ENCODE measurements at places on chromosomes 5 and 9.
A peak's percentile ranks its signal among the peaks of the same experiment; 100 is the strongest.

DNA sequence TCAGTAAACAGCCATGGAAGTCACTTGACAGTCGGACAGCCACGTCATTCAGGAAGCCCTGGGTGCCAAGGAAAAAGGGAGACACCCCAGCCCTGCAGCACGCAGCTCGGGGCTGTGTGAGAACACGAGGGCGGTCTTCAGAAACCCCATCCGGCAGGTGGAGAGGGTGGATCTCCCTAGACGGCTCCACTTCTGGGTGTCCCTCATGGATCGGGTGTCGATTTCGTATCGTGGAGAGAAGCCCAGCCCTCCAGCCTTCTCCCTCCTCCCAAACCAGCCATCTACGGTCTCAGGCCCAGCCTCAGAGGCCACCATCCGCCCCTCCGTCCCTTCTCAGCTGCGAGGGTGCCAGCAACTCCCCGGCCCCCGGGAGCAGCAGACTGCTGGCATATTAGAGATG lies 65.5 kb upstream of the BARHL1 start:
- DNase-seq, result no peak
- no peaks in the 10 kb centered on the region for H3K4me1 ChIP-seq
- H3K27ac ChIP-seq, result no peak overlapping the region
- no peak overlapping the region for H3K4me3 ChIP-seq
- H3K36me3 ChIP-seq, result no peaks in the 10 kb centered on the region
- H3K27me3 ChIP-seq, result peaks cover 43% of the 10 kb centered on the region

- peak; percentile 74 for DNase-seq
- H3K27me3 ChIP-seq, result no peaks in the 10 kb centered on the region
- peak overlapping the region; percentile 93 for H3K27ac ChIP-seq
- H3K4me1 ChIP-seq, result peaks cover 82% of the 10 kb centered on the region
- no peaks in the 10 kb centered on the region for H3K36me3 ChIP-seq
These were observed 8.7 kb upstream of the ERAP1 start for GRCh38 chr5:96816411-96816939.

DNA sequence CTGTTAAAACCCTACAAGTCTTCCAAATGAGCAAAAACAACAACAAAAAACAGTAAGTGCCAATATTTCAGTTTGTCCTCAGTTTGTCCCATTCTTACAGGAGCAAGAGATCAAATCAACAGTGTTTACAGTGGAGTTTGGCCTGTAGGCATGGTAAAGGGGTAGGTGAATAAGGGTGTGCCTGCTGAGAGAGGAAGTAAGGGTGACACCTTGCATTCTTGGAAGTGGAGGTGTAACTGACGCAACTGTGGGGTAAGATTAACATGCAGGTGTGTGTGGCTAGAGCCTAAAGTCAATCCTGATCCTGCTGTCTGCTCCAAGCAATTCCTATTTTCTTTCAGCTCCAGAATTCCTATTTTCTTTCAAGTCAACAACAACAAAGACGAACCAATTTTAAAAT lies 43.4 kb downstream of the PFDN1 start:
- peak overlapping the region; percentile 11 for H3K4me3 ChIP-seq
- H3K4me1 ChIP-seq, result peaks cover 66% of the 10 kb centered on the region
- peaks cover 54% of the 10 kb centered on the region for H3K36me3 ChIP-seq
- no peaks in the 10 kb centered on the region for H3K27me3 ChIP-seq

DNA sequence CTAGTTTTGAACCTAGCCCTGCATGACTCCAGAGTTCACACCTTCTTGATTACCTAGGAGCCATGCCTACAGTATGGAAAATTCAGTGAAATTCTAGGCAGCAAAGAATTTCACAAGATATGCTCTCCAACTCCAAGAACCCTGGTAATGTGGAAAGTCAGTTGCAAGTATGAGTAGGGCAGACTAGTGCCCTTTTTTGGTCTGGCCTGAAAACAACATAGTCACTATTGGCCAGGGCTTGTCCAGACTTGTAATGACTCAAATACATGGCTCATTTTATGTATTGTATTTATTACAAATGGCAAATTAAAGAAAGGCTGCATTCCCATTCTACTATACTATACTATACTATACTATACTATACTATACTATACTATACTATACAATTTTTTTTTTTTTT lies 160.4 kb downstream of the ESM1 start:
- H3K27ac ChIP-seq, result no peak overlapping the region
- no peaks in the 10 kb centered on the region for H3K36me3 ChIP-seq
- no peaks in the 10 kb centered on the region for H3K4me1 ChIP-seq
- H3K27me3 ChIP-seq, result peaks cover 25% of the 10 kb centered on the region
- H3K4me3 ChIP-seq, result no peak overlapping the region

DNA sequence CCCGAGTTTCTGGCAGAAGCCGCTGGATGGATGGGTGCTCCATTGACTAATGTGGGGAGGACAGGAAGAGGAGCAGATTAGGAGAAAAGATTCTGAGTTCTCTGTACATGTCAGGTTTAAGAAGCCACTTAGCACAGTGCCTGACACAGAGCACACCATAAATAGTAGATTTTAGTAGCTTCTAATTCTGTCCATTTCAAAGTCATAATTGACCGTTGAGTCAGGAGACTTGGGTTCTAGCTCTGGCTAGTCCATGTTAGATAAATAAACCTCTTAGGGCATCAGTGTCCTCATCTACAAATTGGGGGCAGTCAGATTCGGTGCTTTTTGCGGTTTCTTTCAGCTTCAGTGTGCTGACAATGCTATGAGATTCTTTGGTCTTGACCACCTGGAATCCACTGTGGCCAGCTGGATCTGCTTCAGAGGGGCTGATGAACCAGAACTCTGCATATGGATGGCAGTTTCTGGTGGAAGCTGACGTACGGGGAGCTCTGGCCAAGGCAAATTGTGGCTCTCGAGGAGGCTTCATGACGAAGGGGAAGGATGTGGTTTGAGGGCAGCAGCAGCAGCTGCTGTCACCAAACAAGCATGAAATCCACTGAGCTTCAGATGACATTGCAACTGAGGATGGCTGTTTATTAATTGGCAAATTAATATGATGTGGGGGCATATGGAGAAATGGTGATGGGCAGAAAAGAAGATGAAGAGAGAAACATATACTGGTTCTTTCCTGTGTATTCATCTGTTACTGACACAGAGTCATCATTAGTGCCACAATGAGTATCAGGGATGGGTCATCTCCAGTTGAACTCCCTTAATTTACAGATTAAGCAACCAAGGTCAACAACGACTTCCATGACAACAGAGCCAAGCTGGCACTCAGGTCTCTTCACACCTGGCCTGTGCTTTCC lies 134.4 kb downstream of the AOPEP start:
- H3K36me3 ChIP-seq, result peaks cover 7% of the 10 kb centered on the region
- peak overlapping the region; percentile 53 for H3K4me3 ChIP-seq
- H3K4me1 ChIP-seq, result peaks cover 47% of the 10 kb centered on the region
- peak; percentile 86 for DNase-seq

DNA sequence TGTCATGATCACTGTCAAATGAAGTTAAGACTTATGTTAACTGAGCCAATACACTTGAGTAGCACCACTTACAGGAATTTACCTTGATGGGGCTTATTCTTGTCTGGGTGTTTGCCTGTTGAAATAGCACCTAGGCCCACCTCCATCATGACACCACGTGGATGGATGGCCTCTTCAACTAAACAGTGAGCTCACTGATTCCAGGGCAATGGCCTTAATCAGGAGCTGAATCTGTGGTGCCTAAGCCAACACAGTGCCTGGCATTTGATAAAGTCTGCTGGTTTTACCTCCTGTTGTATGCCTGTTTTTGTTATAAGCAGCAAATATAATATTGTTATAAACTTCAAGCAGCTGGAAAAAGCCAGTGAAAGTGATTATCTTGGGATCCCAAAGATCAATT lies 190.5 kb downstream of the LURAP1L start:
- H3K36me3 ChIP-seq, result no peaks in the 10 kb centered on the region
- no peaks in the 10 kb centered on the region for H3K27me3 ChIP-seq
- no peak overlapping the region for H3K27ac ChIP-seq
- H3K4me1 ChIP-seq, result no peaks in the 10 kb centered on the region
- no peak overlapping the region for H3K4me3 ChIP-seq

DNA sequence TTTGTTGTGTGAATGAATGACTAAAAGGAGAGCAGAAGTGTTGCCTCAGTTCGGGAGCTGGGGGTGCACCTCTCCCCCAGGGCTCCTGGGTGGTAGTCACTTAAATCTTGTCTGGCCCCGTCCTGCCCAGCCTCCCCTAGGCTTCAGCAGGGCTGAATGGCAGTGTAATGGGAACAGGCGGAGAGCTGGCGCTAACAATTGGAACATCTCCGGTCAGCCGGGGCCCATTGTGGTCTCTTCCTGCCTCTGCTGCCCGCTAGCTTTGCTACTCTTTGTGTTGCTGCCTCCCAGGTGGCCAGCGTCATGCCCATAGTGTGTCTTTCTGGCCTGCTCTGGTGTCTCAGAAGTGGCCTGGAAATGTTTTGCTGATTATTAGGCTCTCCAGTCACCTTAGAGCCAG lies 62.3 kb downstream of the RGS3 start:
- H3K36me3 ChIP-seq, result peaks cover 7% of the 10 kb centered on the region
- DNase-seq, result no peak
- no peak overlapping the region for H3K4me3 ChIP-seq
- H3K27ac ChIP-seq, result no peak overlapping the region

- no peaks in the 10 kb centered on the region for H3K4me1 ChIP-seq
- peaks cover 6% of the 10 kb centered on the region for H3K27me3 ChIP-seq
- no peak overlapping the region for H3K27ac ChIP-seq
These were observed 152.2 kb downstream of the PSAT1 start for GRCh38 chr9:78448960-78449673.

GRCh38 chr5:165397516-165397915 lies 1892.1 kb downstream of the MAT2B start:
- no peaks in the 10 kb centered on the region for H3K36me3 ChIP-seq
- no peaks in the 10 kb centered on the region for H3K4me1 ChIP-seq
- H3K27ac ChIP-seq, result no peak overlapping the region
- H3K27me3 ChIP-seq, result no peaks in the 10 kb centered on the region
- DNase-seq, result no peak
- no peak overlapping the region for H3K4me3 ChIP-seq

GRCh38 chr5:123950701-123951581 lies 439.0 kb downstream of the CSNK1G3 start:
- H3K27ac ChIP-seq, result no peak overlapping the region
- H3K4me1 ChIP-seq, result no peaks in the 10 kb centered on the region
- no peaks in the 10 kb centered on the region for H3K36me3 ChIP-seq
- H3K27me3 ChIP-seq, result no peaks in the 10 kb centered on the region
- no peak overlapping the region for H3K4me3 ChIP-seq

- no peaks in the 10 kb centered on the region for H3K36me3 ChIP-seq
- H3K4me1 ChIP-seq, result no peaks in the 10 kb centered on the region
- peaks cover 26% of the 10 kb centered on the region for H3K27me3 ChIP-seq
- no peak overlapping the region for H3K4me3 ChIP-seq
These were observed 28.9 kb downstream of the ZNF366 start for GRCh38 chr5:72478276-72478675.

DNA sequence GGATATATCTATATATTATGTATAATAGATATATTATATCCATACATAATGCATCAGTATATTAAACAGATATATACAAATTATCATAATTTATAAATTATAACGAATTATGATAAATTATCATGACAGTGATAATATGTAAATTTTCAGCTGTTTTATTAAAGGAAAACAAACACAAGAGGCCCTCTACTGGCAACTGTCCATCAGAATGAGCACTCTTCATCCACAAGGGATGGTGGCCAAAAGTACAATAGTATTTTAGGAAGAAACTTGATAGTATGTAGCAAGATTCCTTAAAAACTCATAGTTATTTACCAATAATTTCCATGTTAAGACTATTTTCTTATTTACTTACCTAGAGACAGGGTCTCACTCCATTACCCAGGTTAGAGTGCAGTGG lies 113.3 kb upstream of the LPAR1 start:
- no peaks in the 10 kb centered on the region for H3K4me1 ChIP-seq
- no peak overlapping the region for H3K4me3 ChIP-seq
- H3K36me3 ChIP-seq, result no peaks in the 10 kb centered on the region
- no peaks in the 10 kb centered on the region for H3K27me3 ChIP-seq

- H3K4me1 ChIP-seq, result peaks cover 16% of the 10 kb centered on the region
- peaks cover 75% of the 10 kb centered on the region for H3K27me3 ChIP-seq
- no peaks in the 10 kb centered on the region for H3K36me3 ChIP-seq
- no peak overlapping the region for H3K27ac ChIP-seq
- H3K4me3 ChIP-seq, result no peak overlapping the region
- no peak for DNase-seq
These were observed 122.9 kb upstream of the IL12B start for GRCh38 chr5:159453209-159453608.

- H3K4me3 ChIP-seq, result no peak overlapping the region
- DNase-seq, result no peak
- no peaks in the 10 kb centered on the region for H3K4me1 ChIP-seq
These were observed 58.1 kb downstream of the KCNN2 start for GRCh38 chr5:114419959-114420358.

- no peak overlapping the region for H3K4me3 ChIP-seq
- H3K4me1 ChIP-seq, result no peaks in the 10 kb centered on the region
- H3K27ac ChIP-seq, result no peak overlapping the region
- H3K27me3 ChIP-seq, result no peaks in the 10 kb centered on the region
- DNase-seq, result no peak
These were observed 28.1 kb downstream of the FAM114A2 start for GRCh38 chr5:154010660-154011059.

DNA sequence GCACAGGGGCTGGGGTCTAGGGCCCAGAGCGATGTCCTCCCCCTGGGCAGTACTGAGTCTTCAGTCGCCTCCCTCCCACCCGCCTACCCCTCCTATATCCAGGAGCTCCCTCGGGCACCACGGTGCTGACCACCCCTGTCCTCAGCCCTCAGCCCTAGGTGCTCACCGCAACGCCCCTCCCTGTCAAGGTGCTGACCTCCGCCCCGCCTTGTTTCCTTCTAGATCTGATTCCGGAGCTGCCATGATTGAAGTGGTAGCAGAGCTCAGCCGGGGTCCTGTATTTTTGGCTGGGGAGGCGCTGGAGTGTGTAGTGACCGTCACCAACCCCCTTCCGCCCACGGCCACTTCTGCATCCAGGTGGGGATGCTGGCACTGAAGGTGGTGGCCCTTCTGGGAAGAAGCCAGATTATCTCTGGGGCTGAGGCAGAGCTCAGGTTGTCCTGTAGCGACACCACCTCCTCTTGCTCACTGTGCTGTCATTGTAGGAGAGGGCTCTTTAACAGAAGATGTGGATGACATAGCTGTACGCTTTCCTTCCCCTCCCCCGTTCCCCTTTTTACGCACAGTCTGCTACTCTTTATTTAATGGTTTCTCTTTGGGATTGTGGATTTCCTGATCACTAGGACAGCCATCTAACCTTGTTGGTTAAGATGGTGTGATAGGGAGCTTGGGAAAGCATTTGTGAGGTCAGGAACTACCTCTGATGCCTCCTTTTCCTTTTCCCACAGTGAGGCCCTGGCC lies 598 bp downstream of the RGP1 start:
- DNase-seq, result peak; percentile 78
- H3K4me3 ChIP-seq, result peak overlapping the region; percentile 90
- H3K27ac ChIP-seq, result peak overlapping the region; percentile 93
- H3K4me1 ChIP-seq, result peaks cover 47% of the 10 kb centered on the region
- no peaks in the 10 kb centered on the region for H3K27me3 ChIP-seq
- H3K36me3 ChIP-seq, result peaks cover 40% of the 10 kb centered on the region

DNA sequence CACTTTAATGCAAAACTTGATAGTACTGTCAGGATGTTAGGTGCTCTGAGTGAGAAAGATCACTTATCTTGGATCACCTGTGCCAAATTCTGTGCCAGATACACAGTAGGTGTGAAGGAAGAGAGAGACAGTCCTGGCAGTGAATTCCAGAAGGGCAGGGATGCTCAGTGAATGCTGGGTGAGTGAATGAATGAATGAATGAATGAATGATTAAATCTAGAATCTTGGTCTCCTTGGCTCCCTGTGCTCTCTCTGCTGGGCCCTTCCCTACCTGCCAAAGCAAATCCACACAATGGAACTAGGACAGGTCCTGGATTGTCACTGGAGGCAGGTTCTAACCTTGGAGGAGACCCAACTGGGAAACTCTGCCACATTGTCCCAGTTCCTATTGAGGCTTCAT lies 117.5 kb upstream of the CXCL14 start:
- H3K4me3 ChIP-seq, result no peak overlapping the region
- no peak for DNase-seq
- H3K36me3 ChIP-seq, result no peaks in the 10 kb centered on the region
- no peaks in the 10 kb centered on the region for H3K4me1 ChIP-seq
- no peak overlapping the region for H3K27ac ChIP-seq
- no peaks in the 10 kb centered on the region for H3K27me3 ChIP-seq
